T1000 (cell line): ENCODE measurements at places on chromosomes 4 and X.

DNA sequence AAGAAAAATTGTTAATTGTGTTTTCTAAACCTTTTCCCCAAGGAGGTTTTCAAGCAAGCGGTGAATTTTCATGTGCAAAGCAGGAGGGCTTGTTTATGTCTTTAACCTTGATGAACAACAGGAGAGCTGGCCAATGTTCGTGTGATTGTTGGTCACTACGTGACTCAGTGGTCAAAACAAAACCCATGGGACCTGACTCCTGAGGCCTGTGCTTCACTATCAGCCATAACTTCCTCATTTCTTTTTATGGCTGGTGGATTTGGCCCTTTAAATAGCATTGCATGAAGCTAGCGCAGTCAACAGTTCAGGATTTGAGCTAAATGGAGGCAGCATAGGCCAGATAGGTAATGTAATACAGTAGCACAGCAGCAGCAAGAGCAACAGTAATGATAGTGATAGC, 80.5 kb downstream of the MID1IP1 start:
- DNase-seq = no peak

DNA sequence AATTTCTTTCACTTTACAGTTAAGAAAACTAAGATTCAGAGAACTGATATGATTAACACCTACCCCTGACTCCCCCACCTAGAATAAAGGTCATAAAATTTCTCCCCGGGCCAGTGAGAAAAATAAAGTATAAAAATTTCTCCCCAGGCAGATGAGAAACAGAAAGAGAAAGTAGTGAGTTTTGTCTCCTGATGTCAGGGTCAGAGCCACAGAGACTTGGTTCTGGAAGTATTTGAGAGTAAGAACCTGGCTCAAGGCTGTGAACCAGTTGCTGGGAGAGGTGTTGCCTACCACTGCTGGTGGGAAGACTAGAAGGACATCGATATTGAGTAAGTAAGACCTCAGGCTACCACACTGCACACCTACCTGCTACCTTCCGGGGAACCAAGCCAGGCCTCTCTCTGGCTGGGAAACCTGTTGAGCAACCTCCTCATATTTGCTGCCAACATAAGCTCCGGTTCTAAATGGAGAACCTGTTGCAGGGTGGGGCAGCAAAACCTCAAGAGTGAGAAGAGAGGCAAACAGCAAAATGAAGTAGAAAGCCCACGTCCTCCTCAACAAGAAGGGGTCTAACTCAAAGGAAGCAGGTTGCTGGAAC, 104.2 kb upstream of the PUDP start:
- no peak for DNase-seq

DNA sequence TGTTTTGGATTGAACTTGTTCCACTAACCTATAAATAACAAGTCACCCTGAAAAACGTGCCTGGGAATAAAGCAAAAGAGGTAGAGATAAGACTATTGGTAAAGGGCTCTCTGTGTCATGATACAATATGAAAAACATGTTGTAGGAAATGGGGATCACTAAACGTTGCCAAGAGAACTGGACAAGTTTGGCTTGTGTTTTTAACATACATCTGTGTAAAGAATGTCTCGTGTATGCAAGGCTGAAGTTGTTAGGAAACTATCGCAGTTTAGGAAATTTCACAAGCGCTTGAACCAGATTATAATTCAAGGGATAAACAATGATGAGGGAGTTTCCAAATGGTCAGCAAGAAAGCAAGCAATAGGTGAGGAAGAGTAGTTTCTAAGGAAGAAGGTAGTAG, 655.8 kb downstream of the PCDH7 start:
- DNase-seq = no peak

DNA sequence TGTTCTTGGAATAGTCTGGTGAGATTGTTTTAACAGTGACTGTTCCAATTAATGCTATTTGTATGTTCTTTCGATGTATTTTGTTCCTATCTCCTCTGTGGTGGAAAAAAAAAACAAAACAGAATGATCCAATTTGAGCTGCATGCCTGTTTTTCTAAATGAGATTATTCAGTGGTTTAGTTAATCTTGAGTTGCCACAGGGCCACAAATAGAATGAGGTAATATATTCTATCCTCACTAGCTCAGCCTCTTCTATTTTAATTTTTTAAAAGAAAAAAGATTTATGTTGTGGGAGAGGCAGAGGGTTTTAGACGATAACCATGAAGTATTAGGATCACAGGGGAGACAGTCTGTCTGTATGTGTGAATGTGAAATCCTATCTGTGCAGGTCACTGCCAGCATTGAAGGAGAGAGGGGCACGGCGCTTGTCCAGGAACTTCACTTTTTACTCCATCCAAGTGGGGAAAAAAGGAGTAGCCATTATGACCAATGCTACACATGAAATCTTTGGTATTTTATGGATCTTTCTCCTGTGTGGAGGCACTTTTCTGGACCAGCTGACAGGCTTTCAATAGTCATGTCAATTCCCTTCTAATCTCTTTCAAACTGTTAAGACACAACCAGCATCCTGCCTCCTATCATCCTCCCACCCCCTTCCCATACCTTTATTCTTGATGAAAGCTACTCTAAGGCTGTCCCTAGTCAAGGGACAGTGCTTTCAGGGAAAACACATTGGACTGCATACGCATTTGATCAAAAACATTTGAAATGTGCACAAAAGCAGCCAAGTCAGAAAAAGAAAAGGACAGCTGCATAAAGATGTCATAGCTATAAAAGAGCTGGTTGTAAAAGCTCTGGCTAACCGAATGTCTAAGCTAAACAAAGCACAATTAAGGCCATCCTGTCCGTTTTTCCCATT, 1063.8 kb upstream of the INTU start:
- DNase-seq = no peak

- no peak for DNase-seq
Observed at GRCh38 chr4:53899586-53900270, 164.7 kb downstream of the CHIC2 start.

GRCh38 chr4:87031920-87032319, 97.1 kb downstream of the AFF1 start:
- no peak for DNase-seq

- no peak for DNase-seq
Observed at GRCh38 chrX:72313707-72314641, 8.3 kb upstream of the CITED1 start.

DNA sequence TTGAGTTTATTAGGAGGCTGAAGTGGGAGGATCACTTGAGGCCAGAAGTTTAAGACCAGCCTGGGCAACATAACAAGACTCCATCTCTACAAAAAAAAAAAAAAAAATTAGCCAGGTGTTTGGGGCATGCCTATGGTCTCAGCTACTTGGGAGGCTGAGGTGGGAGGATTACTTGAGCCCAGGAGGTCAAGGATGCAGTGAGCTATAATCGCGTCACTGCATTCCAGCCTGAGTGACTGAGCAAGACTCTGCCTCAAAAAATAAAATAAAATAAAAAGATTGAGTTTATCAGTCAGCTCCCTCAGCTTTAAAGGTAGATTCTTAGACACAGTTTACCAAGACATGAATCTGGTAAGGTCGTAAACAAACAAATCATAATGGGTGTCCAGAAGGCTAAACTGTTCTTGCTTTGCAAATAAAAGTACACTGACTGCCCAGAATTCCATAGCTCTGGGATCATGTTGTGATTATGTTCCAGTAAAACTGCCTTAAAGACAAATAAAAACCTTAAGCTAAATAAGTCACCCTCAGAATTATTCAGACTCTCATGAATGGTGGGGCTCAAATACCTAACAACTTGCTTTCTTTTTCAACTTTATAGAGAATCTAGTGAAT, 18.7 kb downstream of the APOO start:
- no peak for DNase-seq

GRCh38 chr4:180058691-180059215, 2184.4 kb upstream of the TENM3 start:
- DNase-seq = peak; percentile 21

- DNase-seq = peak; percentile 49
Observed at GRCh38 chr4:7861440-7861881, 78.2 kb downstream of the AFAP1 start.

- no peak for DNase-seq
Observed at GRCh38 chr4:1024882-1025545, 13.6 kb downstream of the FGFRL1 start.

DNA sequence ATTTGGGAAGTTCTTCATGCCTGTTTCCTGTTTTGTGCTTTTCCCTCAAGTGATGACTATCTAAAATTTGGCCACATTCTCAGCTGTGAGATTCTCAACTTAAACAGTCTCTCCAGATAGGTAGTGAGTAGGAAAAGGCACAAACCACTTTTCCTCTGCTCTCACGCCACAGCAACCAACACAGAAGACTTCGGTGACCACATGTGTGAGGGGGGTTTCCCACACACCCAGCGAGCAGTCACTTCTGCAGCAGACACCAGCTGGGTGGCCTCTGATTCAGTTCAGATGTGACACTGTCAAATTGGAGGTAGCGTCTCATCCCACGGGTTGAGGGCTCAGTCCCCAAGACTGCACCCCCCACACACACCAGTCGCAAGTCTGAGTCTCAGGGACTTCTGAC, 25.1 kb upstream of the CLDN34 start:
- DNase-seq = no peak

DNA sequence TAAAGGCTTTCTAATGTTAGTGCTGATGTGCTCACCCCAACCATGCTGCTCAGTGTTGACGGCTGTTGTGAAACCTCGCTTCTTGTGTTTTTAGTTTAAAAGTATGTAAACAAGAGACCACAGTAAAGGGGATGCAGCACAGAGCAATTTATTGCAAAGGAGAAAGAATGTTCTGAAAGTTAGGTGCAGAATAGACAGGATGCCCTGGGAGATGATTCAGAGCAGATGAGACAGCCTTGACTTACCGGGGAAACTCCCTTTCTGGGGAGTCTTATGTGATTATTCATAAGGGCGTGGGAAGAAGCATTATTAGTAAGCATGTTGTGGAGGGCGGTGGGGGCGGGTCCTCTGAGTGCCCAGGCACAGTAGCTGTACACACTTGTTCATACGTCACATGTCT, 47.7 kb downstream of the EVC start:
- DNase-seq = peak; percentile 55

GRCh38 chr4:161629694-161630441, 533.9 kb downstream of the FSTL5 start:
- DNase-seq = peak; percentile 3

- DNase-seq = no peak
Observed at GRCh38 chr4:106869551-106869950, 166.6 kb downstream of the DKK2 start.

- DNase-seq = no peak
Observed at GRCh38 chr4:7759216-7759615, 180.4 kb downstream of the AFAP1 start.

DNA sequence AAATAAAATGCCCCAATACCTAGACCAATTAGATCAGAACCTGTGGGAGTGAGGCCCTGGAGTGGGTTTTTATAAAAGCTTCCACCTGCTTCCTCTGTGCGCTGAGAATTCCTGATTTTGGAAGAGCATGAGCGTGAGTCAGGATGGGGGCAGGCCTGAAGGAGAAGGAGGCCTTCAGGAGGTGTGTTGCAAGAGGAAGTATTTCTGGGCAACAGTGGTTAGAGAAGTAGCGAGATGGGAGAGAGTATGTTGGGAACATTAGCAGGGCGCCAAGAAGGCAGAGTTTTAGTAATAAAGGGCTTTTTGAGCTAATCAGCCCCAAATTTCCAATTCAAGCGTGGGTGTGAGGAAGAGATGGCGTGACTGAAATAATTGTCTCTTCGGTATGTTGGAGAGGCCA, 349.8 kb downstream of the UNC5C start:
- no peak for DNase-seq

GRCh38 chr4:73608689-73609594, 11.3 kb downstream of the RASSF6 start:
- no peak for DNase-seq

GRCh38 chrX:84205276-84205675, 17.3 kb upstream of the RPS6KA6 start:
- DNase-seq = no peak

DNA sequence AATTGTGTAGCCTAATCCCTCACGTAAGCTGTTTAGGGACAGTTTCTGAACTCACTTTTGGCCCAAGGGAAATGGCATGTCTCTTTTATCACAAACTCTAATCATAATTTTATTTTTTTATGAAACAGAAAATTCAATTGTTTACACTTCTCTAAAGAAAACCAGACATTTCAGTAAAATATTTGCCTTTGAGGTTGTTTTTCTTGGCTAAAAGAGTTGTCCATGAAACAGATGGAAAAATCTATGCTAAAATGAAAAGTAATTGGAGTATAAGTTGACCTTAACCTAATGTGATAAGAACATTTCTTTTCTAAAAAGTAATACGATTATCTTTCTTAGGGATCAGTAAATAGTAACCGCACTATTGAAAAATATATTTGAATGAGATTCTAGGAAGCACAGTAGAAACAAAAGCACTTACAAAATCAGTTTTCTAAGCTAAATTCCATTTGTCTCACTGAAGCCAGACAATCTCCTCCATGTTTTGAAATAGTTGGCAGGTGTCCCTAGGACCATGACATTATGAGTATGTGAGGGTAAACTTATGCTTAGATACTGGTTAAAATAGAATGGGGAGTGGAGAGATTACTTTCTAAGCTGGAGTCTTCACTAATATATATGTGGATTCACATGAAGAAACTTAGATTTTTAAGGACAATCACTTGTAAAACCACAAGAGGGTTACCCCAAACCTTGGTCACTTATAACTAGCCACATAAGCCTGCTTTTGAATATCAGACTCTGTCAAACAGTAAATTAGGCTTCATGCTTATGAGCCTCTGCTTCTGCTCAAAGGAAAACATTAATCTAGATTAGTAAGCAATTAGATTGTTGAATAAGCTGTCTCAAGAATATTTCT, 20.1 kb upstream of the TET2 start:
- no peak for DNase-seq

DNA sequence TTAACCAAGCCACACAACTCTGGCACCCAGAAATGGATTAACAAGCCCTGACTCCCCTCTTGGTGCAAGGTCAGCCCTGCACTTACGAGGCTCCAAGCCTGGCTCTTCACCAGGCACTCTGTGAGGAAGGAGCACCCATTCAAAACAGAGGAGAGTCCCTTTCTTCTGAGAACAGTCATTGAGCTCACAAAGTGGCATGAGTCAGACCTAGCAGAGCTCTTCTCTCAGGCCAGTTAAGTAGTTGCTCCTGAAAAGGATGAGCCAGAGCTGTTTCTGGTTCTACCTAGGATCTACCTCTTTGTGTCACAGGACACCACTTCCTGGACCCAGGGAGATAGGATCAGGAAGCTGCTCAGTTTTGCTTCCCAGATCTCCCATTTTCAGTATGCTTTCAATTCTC, 48.2 kb downstream of the EVC2 start:
- no peak for DNase-seq

DNA sequence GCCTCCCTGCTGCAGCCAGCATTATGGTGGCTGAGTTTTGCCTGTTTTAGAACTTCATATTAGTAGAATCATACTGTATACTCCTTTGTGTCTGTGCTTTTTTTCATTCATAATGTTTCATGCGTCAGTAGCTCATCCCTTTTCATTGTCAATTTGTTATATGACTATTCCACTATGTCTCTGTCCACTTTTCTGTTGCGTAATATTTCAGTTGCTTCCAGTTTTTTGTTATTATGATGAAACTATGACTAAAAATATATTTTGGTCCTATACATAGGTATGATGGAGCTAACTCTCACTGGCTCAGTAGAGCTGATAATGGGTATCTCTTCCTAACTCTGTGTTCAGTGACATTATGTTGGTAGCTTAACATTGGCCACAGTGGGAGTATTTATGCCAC, 48.3 kb downstream of the DMP1 start:
- no peak for DNase-seq
